H1 (cell line): ENCODE measurements at places on chromosomes 12 and 14. TPM values are rescaled to one million over a fixed set of nuclear protein-coding genes. Genes with fewer than 3 reads are reported as not detected.

Gene BTG1
- total RNA-seq: 31.6 and 32.7 TPM in 2 replicates

Gene COCH
- total RNA-seq: 30.0 and 30.8 TPM in 2 replicates

Gene C14orf39
- 0.75 and 1.2 TPM in 2 replicates for total RNA-seq

Gene RACGAP1
- total RNA-seq: 63.5 and 66.3 TPM in 2 replicates

Gene FAM90A1
- total RNA-seq: 0.13 TPM in 1 of 2 replicates, not detected in the other

DNA sequence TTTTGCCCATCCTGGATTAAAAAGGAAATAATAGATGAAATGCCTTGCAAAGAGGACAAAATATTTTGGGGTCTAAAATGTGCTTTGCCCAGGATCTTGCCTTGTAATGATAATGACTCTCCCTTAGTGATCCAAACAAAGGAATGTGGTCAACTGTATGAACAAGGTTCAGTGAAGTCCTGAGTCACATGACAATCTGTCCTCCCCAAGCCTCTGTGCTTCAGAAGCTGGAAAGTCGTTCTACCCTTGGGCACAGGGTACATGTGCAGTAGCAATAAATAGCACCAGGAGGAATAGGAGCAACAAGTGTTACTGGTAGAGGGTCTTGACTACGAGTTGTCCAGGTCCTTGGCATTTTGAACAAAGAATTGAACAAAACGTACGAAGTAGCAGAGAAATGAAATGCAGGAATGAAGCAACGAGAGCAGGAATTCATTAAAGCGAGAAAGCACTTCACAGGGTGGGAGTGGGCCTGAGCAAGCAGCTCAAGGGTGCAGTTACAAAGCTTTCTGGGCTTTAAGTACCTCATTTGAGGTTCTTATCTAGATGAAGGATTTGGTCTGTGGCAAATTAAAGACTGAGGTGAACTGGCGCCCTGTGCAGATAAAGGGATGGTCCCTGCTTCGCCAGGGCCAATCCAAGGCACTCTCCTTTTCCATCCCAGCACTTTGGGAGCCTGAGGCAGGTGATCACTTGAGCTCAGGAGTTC, 65.8 kb downstream of the RESF1 start:
- no peak for DNase-seq
- no peaks in the 10 kb centered on the region for H3K36me3 ChIP-seq

DNA sequence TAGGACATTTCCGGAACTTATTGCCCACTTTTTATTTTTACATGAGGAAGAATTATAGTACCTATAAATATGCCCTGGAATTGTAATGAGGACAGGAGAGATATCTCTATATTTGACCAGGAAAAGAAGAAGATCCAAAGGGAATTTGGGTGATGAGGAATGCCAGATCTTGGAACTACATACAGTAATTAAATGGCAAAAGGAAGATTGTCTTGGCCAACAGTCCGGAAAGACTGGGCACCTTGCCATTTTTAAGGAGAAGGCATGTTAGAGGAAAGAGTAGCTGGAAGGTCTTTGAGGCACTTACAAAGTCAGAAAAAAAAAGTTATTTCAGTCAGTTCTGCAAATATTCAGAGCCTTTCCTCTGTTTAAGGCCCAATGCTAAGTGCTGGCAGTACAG, 616.4 kb downstream of the MED13L start:
- no peaks in the 10 kb centered on the region for H3K36me3 ChIP-seq
- no peak overlapping the region for H3K4me3 ChIP-seq
- no peaks in the 10 kb centered on the region for H3K27me3 ChIP-seq

DNA sequence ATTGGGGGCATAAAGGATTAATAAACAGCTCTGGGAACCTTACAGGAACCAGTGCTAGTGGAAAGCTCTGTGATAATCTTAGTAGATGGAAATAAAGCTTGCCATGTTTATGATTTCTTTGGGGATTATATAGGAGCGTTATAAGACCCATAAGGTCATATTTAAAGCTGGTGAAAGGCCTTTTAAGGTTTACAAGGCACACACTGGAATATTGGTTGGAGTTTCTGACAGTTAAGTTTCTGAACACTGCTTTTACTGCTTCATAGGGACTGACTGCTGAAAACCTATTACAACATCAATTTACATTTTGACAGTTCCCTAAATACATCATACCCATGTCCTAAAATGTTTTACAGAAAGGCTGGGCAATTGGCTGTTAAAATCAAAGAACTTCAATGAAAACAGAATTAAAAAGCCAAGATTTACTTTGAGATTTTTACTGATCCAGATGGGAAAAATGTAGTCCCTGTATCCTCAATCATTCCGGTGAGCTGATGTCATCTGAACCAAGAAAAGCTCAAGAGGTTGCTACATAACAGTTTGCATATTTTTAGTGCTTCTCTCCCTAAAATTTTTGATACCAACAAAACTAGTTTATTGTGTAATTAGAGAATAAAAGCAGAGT, 153.7 kb upstream of the IGF1 start:
- H3K4me3 ChIP-seq: no peak overlapping the region
- no peaks in the 10 kb centered on the region for H3K4me1 ChIP-seq
- no peak for DNase-seq
- no peaks in the 10 kb centered on the region for H3K36me3 ChIP-seq
- no peaks in the 10 kb centered on the region for H3K27me3 ChIP-seq
- no peak overlapping the region for H3K27ac ChIP-seq

DNA sequence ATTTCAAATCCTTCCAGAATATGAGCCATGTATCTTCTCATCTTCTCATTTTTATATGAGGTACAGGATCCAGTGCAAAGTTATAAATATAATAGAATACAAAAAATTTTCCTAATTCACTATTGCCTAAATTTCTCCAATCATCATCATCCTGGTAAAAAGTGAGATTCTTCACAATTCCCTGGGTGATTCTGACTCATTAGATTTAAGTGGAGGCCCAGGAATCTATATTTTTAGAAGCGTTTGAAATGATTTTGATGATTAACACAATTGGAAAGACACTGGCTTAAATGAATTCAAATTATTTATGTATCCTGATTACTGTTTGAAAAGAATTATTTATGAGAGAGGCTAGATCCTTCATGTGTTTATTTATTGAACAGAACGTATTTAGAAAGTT, 380.3 kb upstream of the PDE3A start:
- H3K27ac ChIP-seq: no peak overlapping the region
- no peak for DNase-seq
- H3K4me1 ChIP-seq: no peaks in the 10 kb centered on the region
- no peaks in the 10 kb centered on the region for H3K36me3 ChIP-seq

DNA sequence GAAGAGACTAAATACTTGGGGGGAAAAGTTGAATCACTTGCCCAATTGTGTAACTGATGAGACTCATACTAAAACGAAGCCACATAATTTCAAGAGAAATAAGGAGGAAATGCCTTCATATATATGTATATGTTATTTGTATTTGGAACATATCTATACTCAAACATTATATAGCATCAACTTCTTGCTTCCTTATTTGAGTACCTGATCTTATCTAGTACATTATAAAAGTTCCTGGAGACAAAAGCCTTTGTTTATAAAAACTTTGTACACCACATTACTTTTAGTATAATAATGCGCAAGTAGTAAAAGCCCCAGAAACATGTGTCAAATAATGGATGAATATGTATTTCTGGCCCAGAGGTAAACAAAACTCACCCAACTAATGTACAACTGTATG, 92.0 kb downstream of the SLC2A13 start:
- no peaks in the 10 kb centered on the region for H3K27me3 ChIP-seq
- H3K4me1 ChIP-seq: peaks cover 3% of the 10 kb centered on the region; the same call in 1 of the 2 replicates
- H3K36me3 ChIP-seq: no peaks in the 10 kb centered on the region
- DNase-seq: no peak
- no peak overlapping the region for H3K27ac ChIP-seq
- H3K4me3 ChIP-seq: no peak overlapping the region

DNA sequence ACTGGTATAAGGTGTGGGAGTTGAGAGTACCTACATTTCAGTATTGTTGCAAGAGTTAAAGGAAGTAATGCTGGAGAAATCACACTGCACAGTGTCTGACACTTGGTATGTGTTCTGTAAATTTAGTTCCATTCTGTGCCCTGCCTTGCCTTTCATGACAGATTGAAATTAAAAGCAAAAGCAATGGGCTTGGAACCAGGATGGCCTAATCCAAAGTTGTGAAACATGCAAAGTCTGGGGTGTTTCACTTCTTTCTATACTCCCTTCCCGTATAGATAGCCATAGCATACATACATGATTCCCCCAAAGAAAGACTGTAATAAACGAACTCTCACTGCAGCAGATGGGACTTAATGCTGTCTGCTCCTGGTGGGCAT, 281.1 kb downstream of the NRXN3 start:
- no peaks in the 10 kb centered on the region for H3K36me3 ChIP-seq
- H3K27ac ChIP-seq: no peak overlapping the region
- no peaks in the 10 kb centered on the region for H3K4me1 ChIP-seq
- no peak overlapping the region for H3K4me3 ChIP-seq
- H3K27me3 ChIP-seq: no peaks in the 10 kb centered on the region

GRCh38 chr12:31491841-31492598, 98.9 kb downstream of the DENND5B start:
- no peak overlapping the region for H3K4me3 ChIP-seq
- DNase-seq: no peak
- H3K27me3 ChIP-seq: no peaks in the 10 kb centered on the region
- H3K4me1 ChIP-seq: no peaks in the 10 kb centered on the region
- H3K36me3 ChIP-seq: no peaks in the 10 kb centered on the region
- H3K27ac ChIP-seq: no peak overlapping the region

- no peaks in the 10 kb centered on the region for H3K4me1 ChIP-seq
- no peak for DNase-seq
- no peaks in the 10 kb centered on the region for H3K36me3 ChIP-seq
Observed at GRCh38 chr12:3376779-3377455, 114.1 kb upstream of the PRMT8 start.
